Stimulated activated CD4-positive, alpha-beta T cell treated with anti-CD3 and anti-CD28 coated beads, Interleukin-1b, Interleukin-23, amount 100 ng/mL, for 1 hour (primary cell): ENCODE measurements at places on chromosomes 5 and 9.

GRCh38 chr9:2727966-2728613 is 10.8 kb downstream of the KCNV2 start:
- DNase-seq = no peak

GRCh38 chr5:116669261-116670031 is 94.8 kb upstream of the SEMA6A start:
- DNase-seq = no peak

DNA sequence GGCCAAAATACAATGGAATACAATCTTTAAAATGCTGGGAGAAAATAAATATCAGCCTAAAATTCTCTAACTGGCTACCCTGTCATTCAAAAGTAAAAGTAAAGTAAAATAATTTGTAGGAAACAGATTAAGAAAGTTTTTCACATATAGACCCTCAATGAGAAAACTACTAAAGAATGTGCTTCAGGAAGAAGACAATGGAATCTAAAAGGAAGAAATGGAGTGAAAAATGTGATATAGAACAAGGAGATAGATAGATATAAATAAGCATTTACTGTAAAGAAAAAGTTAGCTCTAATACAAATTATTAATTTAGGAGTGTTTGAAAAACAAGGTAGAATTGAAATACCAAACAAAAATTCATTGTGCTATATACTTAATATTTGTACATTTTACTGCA is 368.6 kb upstream of the MPDZ start:
- DNase-seq = no peak

GRCh38 chr5:78492224-78492623 is 131.8 kb downstream of the SCAMP1 start:
- DNase-seq = no peak

- DNase-seq = no peak
Observed at GRCh38 chr5:132471944-132472343, 18.6 kb downstream of the IRF1 start.

- DNase-seq = no peak
Observed at GRCh38 chr9:130043654-130044623, 950 bp upstream of the FNBP1 start.

DNA sequence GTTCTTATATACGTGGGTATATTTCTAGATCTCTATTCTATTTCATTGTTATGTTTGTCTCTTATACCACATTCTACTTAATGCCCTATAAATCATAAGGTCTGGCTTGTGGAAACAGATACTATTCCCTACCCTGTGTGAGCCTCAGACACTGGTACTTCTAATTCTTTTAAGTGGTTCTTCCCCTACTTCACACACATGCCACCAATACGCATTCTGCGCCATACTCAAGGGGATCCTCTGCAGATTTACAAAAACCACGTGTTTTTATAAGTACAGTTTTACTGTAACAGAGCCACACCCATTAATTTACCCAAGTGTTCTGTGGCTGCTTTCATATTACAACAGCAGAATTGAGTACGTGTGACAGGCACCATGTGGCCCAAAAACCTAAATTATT is 195.6 kb downstream of the SAXO1 start:
- DNase-seq = no peak

- DNase-seq = no peak
Observed at GRCh38 chr5:137478043-137478442, 21.1 kb downstream of the SPOCK1 start.

DNA sequence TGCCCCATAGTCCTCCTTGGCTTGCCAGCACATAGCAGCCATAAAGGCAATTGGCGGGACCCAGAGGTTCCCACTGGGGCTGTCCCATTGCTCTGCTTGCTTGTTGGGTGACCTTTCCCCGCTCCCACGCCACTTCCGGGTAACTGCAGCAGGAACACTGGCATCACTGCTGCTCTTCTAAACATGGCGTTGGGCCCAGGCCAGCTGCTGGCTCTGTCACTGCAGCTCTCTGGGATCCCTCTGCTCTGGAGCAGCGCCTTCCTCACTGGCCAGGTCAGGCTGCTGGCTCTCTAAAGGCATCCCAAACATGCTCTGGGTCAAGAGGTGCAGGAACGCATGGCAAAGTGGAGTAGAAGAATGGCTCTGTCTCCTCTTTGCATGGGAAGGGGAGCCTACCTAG is 92.9 kb downstream of the DRD1 start:
- no peak for DNase-seq

GRCh38 chr5:22567983-22568382 is 285.2 kb downstream of the CDH12 start:
- no peak for DNase-seq

DNA sequence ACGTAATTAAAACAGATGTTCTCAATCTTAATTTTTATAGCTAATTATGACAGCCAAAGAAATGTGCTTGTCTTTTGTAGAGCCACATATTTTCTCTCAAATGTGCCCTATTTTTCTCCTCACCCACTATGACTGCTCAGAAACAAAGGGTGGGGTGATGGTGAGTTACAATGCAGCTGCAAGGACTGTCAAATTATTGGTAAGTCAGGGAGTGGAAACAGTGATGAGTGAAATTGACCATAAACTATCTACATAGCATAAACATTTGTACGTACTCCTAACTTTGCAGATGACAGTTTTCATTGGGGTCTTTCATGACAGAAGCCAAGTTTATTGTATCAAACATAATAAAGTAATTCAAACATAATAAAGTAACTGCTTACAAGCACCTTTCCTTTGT is 215.9 kb downstream of the MCTP1 start:
- no peak for DNase-seq

DNA sequence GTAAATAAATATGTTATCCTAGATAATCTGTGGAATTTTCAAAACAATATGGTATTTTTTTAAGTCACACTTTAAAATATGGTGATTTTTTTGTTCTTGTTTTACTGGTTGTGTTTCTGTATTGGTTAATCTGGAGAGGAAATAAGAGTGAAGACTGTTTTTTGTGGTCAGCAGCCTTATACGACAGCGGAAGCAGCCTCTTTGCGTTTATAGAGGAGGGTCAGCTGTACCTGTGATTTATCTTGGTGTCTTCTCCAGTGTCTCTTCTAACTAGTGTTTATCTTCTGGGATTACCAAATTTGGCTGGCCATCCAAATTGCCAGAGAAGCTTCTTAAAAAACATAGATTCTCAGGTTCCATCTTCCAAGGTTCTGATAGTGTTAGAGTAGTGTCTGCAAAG is 58.7 kb downstream of the ICE1 start:
- DNase-seq = no peak

DNA sequence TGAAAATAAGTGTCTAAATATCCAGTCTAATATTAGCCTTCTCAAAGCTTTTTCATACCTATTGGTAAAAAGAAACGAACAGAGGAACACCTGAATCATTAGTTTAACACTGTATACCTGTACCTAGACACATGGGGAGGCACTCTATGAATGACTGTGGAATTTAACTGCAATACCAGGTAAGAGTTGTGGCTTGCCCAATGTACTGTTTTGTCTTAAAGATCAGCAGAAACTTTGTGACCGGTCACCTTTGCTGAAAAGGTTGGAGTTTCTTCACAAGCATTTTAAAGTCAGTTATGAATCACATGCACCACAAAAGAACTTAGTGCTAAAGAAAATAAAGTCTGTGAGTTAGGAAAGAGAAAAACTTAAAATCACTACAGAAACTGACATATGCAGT is 2.4 kb downstream of the PGGT1B start:
- DNase-seq = no peak

DNA sequence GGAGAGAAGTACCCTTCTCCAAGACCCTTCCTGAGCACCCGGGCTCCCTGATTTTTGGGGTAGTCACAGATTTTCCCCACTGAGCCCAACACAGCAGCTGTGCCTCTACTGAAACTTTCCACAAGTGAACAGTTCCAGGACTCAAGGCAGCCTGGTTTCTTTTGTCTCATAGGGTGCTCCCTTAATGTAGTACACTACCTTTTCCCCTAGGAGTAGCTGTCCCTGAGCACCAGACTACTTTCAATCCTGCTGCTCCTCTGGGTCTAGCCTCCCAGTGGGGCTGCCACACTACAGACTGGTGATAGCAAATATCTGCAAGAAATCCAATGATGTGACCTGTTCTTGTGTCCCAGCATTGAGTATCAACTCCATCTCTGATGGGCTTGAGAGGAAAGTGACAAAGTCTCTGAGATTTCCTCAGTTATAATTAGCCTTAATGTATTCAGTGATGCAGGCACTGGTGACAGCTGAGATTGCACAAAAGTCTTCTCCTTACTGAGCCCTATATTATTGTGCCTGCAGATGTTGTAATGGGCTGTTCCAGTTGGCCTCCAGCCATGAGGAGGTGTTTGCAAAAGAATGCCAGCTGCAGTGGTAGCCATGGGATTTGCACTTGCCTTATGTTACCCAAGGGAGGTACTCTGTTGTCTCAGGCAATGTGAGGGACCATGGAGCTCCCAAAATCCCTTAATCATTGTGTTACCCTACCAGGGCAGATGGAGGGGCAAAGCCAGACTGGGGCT is 1802.5 kb downstream of the EFNA5 start:
- no peak for DNase-seq

- no peak for DNase-seq
Observed at GRCh38 chr5:909086-909485, 16.4 kb downstream of the TRIP13 start.

DNA sequence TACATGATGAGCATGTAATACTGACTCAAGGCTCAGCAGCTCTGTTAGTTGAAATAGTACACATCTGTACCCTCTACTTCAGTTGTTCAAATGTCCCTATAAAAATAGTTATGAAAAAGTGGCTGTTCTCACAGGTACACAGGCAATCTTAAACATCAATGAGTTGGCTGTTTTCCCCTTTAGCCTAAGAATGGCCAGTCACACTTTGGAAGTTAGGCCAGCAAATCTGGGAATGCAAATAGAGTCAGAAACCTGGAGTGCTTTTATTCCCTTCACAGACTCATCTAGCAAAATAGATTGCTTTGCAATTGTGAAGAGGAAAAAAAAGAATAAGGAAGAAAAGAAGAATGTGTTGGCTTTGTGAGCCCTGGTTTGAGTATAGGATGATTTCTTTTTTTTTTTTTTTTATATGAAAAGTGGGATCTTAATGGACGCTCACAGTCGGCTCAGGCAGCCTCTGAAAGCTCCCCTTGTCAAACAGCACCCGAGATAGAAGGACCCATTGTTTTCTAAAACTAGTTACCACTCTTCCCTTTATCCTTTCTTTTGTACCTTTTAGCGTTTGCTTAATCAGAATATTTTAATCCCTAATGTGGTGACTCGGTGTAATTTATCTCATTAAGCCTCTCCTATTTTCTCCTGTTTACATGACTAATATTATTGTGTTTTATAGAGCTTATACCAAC is 27.9 kb upstream of the TLE1 start:
- no peak for DNase-seq

GRCh38 chr5:5634817-5635216 is 212.3 kb downstream of the ICE1 start:
- no peak for DNase-seq

DNA sequence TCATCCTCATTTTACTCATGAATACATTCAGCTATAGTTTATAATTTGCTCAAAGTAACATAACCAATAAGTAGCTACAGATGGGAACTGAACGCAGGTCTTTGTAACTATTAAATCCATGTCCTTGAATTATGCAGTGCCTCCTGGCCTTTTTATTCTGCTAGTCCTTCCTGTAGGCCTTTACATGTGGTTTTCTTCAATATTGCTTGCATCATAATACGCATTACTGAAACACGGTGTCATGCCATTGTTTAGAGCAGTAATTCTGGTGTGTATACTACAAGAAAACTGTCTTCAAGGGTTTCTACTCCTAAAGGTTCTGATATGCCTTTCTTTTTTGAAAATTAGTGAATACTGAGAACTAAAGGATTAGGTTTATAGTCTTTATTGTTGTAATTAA is 20.7 kb downstream of the CWC27 start:
- no peak for DNase-seq

DNA sequence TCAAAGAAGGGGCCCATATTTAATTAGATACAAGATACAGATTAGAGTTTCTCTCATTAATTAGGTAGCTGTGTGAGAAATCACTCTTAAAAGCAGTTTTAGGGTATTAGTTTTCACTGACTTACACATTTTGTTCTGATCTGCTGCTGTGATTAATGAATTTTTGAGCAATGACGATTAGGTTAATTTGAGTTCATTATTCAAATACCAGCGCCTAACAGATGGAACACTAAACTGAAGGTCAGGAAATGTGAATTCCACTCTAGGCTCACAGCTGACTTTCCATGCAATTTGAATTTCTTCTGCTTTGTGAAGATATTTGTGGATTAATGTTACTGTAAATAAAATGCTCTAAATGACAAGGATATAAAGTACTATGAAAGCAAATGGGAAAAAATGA is 380.6 kb downstream of the ADGRV1 start:
- no peak for DNase-seq

DNA sequence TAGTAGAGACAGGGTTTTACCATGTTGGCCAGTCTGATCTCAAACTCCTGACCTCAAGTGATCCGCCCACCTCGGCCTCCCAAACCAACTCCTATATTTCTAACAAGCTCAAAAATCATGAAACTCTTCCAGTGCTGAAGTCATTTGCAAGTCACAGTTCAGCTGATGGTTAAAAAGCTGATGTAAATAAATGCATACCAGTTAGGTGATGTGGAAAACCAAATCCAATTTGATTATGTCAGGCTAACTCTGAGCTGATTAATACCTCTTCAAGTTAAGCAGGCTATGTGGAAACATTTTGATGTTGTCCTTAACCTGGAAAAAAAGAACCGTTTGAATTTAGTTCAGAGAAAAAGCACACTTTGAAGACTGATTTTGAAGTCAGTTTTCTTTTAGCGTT is 51.0 kb downstream of the TMEM252 start:
- DNase-seq = no peak

- DNase-seq = no peak
Observed at GRCh38 chr5:140632366-140633020, 482 bp downstream of the CD14 start.
